ENCODE measurements at places on chromosomes 5 and 9. TPM values are rescaled to one million over a fixed set of nuclear protein-coding genes. Genes with fewer than 3 reads are reported as not detected.

DNA sequence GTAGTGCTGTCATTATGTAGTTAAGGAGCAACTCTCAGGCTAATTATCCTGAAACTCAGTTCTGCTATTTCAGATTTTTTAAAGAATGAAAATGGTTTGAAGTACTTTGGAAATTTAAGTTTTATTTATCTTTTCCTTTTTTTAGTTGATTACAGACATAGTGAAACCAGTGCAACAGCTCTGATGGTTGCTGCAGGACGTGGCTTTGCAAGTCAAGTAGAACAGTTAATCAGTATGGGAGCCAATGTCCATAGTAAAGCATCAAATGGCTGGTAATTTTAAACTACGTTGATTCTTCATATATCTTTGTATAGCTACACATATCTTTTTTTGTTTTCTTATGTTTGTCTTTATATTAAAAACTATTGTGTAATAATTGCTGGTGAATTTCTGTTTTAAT is 34.9 kb downstream of the YTHDC2 start:
- DNase-seq: no peak

DNA sequence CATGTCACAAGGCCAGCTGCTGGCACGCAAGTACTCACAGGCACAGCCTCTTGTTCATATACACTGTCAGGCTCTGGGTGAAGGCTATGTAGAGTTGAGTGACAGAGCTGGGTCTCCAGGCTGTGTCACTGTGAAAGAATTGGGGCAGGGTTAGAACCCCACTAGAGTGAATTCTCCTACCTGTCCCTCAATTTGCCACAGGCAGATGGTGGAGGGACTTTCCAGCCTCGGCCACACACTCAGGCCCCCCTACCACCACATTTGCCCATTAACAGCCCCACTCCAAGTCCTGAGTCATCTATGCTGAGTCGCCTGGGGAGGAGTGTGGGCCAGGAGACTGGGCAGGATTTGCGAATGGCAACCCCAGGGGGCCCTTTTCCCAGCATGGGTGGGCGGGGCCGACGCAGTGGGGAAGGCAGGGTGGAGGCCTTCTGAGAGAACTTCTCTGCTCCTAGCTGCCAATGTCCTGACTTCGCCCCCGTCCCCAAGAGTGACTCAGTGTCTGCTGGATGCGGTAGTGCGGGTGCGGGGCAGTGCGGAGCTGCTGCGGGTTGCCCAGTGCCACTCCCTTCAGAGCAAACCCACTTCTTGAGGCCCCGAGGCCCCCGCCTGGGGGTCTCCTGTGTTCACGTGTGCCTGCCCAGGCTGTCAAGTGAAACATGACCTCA is 50.3 kb upstream of the PSD2 start:
- peak; percentile 85 for DNase-seq

GRCh38 chr5:53008751-53009150 is 19.6 kb downstream of the ITGA2 start:
- peak; percentile 73 for DNase-seq

CD180 gene
- total RNA-seq: not detected

- peak; percentile 80 for DNase-seq
Measured at GRCh38 chr5:132471944-132472343, 18.6 kb downstream of the IRF1 start.

IDNK gene
- total RNA-seq: 1.6 TPM
